ENCODE measurements at places on chromosomes 2 and 18.
A peak's percentile ranks its signal among the peaks of the same experiment; 100 is the strongest.

DNA sequence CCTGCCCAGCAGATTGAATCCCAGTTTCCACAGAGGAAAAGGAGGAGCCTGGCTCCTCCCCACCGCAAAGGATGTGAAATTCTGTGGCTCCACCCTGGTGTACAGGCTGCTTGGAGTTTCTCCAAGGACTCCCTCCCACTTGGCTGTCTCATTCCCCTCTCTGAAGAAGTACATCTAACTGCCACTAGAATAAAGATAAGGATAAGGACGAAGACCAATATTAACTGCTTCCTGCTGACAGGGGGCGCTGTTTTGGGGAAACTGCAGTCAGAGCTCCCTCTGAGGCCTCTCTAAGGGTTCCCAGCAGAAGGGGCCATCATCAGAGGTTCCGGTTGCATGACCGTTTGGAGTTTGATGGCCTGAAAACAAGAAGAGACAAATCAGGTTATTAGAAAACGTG, 790.9 kb downstream of the CPS1 start:
- no peak for DNase-seq

DNA sequence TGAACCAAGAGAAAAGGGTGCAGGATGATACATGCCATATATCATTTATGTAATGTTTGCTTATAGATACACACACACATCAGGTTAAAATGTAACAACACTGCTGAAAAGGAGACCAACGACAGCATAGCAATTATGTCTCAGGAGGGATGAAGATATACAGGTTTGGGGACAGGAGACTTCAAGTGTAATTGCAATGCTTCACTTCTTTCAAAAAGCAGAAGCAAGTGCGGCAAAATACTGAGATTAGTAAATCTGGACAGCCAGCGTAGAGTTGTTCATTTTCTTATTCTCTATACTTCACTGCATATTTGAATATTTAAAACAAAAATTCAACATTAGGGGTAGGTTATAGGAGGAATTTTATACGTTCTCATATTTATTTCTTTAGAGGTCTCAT, 87.2 kb downstream of the L3MBTL4 start:
- no peak for DNase-seq

GRCh38 chr2:229127471-229127870, 143.6 kb downstream of the PID1 start:
- DNase-seq, result no peak

DNA sequence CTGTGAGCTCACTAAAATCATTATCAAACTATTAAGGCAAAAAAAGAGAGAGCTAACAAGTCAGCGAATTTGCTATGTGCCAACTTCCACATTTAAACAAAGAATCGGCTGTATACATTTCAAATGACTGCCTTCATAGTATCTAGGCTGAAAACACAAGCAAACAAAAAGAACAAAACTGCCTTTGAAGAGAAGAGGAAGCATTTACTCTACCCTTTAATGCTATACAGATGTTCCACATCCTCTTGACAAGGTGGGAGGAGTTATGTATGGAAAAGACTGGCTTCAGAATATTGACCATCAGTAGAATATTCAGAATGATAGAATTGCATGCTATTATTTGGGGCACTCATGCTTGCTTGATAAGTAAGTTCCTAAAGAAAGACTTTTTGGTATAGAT, 741.7 kb downstream of the PLCL1 start:
- no peak for DNase-seq

DNA sequence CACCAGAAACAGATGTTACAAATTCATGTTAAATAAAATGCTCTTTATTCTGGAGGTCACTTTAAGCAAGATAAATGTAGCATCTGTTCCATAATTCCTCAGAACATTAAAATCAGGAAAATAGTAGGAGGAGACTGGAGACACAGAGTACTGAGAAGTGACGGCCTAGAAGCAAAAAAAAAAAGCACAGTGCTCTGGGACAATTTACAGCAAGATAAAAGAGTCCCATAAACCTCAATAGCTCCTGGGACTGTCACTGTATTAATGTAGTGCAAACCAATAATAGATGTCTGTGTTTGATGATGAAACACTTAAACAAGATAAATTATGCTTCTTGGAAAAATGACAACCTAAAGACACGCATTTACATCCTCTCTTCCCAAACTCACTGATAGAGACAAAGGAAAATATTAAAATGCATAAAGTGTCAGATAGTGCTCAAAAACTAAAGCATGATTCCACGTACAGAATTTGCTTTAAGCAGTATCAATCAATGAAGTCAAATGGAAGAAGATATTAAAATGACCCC, 338.8 kb upstream of the REG3G start:
- DNase-seq, result no peak

- no peak for DNase-seq
These were observed 45.8 kb upstream of the FLACC1 start for GRCh38 chr2:201402651-201403562.

GRCh38 chr2:118309257-118309945, 221.1 kb downstream of the INSIG2 start:
- DNase-seq, result peak; percentile 30

- no peak for DNase-seq
These were observed 652.6 kb upstream of the SETBP1 start for GRCh38 chr18:44028109-44028508.

DNA sequence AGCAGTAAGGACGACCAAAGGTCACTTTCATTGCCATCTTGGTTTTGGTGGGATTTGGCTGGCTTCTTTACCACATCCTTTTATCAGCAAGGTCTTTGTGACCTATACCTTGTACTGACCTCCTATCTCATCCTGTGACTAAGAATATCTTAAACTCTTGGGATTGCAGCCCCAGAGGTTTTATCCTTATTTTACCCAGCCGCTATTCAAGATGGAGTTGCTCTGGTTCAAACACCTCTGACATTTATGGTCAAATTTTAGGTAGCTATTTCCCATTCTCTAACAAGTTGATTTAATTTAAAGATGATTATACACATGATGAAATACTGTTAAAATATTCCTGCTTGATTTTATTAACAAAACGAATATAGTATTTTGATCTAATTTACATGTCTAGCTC, 326.1 kb downstream of the ARHGAP15 start:
- no peak for DNase-seq

DNA sequence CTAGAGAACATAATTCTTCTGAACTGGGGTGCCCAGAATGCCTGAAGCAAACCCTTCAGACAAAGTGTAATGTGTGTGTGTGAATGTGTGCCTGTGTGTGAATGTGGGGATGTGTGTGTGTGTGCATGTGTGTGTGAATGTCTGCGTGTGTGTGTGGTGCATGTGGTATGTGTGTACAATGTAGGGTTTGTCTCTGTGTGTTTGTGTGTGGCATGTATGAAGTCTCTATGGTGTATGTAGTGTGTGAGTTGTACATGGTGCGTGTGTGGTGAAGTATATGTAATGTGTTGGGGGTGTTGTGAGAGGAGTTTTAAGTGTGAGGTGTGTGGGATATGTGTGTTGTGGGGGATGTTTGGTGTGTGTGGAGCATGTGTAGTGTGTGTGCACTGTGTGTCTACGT, 129.3 kb upstream of the SOX11 start:
- no peak for DNase-seq

DNA sequence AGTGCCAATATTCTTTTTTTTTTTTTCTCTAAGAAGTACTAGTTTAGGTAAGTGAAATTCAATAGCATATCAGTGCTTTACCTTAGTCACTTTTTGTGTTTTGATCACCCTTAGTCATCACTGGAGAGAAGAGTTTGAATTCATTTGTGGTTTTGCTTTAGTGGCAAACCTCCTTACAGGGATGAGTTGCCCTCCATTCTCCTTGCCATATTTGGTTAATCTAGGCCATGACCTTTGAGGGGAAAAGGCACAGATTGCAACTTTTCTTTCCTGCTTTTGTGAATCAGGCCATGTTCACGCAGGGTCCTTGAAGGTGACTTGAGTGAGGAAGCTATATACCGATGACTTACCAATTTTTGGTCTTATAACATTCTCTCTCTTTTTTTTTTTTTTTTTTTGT, 34.4 kb downstream of the PLEKHA3 start:
- DNase-seq, result no peak

GRCh38 chr18:69795791-69796190, 151.9 kb downstream of the CD226 start:
- DNase-seq, result no peak

- no peak for DNase-seq
These were observed 18.2 kb downstream of the IGFBP2 start for GRCh38 chr2:216651351-216651881.

DNA sequence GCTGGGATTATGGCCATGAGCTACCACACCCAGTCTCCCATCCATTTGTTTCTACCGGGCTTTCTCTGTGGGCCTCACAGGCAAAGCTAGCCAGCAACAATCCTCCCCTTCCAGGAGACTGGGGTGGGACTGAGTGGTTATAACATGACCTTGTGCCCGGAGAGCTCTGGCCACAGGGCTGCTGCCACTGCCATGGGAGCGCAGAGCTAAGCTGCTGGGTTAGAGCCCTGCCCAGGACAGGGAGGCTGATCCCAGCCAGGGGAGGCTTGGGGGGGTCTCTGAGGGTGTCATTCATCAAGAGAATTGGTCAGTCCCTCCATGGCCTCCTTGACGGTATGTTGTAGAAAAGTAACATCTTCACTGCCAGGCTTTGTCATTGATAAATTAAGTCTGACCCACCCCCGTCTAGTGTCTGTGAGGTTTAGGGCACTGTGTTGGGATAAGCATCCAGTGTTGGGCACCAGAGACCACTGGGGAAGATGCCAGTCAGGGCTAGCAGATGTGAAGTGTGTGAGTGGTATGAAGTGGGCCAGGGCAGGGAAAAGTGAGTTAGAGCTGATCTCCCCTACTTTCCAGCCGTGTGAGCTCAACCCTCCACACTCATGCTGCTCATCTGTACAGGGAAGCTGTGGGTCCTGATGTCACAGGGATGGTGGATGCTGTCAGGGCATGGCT, 368.4 kb upstream of the HS6ST1 start:
- no peak for DNase-seq

GRCh38 chr2:191048073-191048472, 34.1 kb upstream of the STAT1 start:
- DNase-seq, result no peak

DNA sequence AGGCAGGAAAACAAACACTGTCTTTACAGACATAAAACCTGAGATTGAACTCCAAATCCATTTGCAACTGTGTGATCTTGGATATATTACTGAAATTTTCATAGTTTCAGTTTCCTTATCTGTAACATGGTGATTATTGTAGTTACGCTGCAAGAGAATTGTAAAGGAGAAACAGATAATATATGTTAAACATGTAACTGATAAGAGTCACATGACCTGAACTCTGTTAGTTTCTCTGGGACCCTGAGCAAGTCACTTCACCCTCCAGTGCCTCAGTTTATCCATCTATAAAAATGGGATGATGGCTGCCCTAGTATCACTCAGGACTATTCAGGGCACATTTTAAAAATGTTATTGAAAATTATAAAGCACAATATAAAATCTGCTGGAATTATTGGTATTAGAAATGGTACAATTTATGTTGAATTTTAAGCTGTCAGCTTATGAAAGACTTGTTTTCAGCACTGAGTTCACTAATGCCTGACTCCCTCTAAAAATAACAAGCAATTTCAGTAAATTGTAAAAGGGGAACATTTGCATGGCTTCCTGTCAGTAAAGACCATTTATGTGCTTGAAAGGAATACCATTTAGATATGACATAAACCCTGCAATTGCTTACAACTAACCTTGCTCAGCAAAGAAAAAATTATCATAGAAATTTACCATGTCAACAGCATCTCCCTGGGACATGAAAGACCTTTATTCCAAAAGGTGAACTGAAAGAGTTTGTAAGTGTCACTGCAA, 393.5 kb downstream of the RAD51AP2 start:
- no peak for DNase-seq

- DNase-seq, result no peak
These were observed 236.0 kb downstream of the DYSF start for GRCh38 chr2:71689393-71689792.

- DNase-seq, result peak; percentile 31
These were observed at the start of gene RAPGEF4 for GRCh38 chr2:172735582-172736423. Gene RAPGEF4 (plus strand): TSS chr2:172735845. CDS start chr2:172735984, 139 bp downstream.

DNA sequence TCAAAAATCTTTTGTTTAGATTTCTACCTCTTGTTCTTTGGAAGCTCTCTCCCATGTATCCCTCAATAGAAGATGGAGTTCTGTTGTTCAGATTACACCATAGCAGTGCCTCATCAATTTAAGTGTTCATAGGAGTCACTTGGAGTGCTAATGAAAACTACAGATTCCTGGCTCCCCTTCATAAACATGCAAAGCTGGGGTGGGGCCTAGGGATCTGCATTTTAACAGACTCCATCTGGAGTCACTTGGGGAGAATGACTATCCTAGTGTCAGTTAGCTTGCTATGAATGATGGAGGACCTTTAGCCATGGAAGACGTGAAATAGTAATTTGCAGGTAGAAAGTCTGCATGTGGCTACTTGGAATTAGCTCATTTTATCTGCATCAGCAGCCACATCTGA, 105.4 kb downstream of the RGPD3 start:
- no peak for DNase-seq

Measured in right hindlimb (tissue), 1 donor.